Adipose tissue (tissue), 3 donors: ENCODE measurements at places on chromosomes 3 and 15. TPM values are rescaled to one million over a fixed set of nuclear protein-coding genes. Genes with fewer than 3 reads are reported as not detected.

IL5RA gene
- 0.05 TPM for polyA plus RNA-seq

NMNAT3 gene
- 4.6 TPM for polyA plus RNA-seq

MINAR1 gene
- 0.07 TPM for polyA plus RNA-seq

THBS1 gene
- polyA plus RNA-seq = 868 TPM

C3orf49 gene
- not detected for polyA plus RNA-seq

MYO5C gene
- 5.1 TPM for polyA plus RNA-seq
